ENCODE measurements at places on chromosomes 13 and 19. TPM values are rescaled to one million over a fixed set of nuclear protein-coding genes. Genes with fewer than 3 reads are reported as not detected.

The COX7A1 gene
- total RNA-seq: 22.6 TPM

The IFI30 gene
- total RNA-seq: not detected

The DOCK9 gene
- 15.5 TPM for total RNA-seq

The CYP2F1 gene
- total RNA-seq: not detected

The EFNB2 gene
- 9.6 TPM for total RNA-seq

The MBD3L3 gene
- not detected for total RNA-seq

The ZNF808 gene
- 8.5 TPM for total RNA-seq

The KCNN1 gene
- 1.8 TPM for total RNA-seq

The LSR gene
- 1.4 TPM for total RNA-seq

The DAZAP1 gene
- total RNA-seq: 72.5 TPM

The PTPRH gene
- total RNA-seq: 3.9 TPM

The ZNF99 gene
- not detected for total RNA-seq

The FLT1 gene
- 4.8 TPM for total RNA-seq

The CHST8 gene
- total RNA-seq: not detected

The ZNF223 gene
- 4.8 TPM for total RNA-seq

The ZNF528 gene
- 6.6 TPM for total RNA-seq

Measured in epithelial cell of alveolus of lung (primary cell).